H7 (cell line): ENCODE measurements at places on chromosomes 16 and 17. TPM values are rescaled to one million over a fixed set of nuclear protein-coding genes. Genes with fewer than 3 reads are reported as not detected.

DNA sequence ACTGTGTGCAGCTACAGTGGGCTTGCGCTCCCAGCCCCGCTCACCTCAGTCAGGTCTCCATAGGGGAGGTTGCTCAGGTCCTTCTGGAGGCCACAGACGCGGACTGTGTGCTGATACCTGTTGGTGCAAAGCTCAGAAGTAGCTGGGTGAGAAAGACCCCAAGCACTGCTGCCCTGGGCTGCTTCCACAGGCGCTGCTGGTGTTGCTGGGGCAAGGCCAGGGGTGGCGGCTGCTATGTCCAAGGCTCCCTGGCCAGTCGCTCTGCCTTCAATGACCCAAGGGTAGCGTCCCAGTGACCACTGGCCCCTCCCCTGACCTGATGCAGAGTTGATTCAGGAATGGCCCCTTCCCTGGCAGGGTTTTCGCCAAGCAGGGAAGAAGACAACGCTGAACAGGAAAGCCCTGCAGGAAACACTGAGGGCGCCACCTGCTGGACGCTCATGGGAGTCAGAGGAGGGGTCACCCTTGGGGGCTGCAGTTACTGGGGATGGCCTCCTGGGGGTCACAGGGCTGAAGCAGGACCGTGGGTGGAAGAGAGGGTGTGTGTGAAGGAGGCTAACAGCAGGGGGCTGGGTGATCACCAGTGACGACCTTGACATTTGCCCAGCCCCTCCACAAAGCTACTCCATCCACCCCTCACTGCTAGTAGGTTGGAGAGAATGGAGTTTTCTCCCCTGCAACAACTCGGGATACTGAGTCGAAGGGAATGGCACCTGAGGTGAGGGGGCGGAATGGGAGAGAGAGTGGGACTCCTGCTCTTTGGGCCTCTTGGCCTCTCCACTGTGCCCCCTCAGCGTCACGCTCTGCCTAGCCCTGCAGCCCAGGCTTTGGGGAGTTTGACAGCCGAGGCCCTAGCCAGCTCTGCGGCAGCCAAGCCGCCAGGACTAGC lies 38.3 kb downstream of the ABCC12 start:
- DNase-seq: peak; percentile 95

DNA sequence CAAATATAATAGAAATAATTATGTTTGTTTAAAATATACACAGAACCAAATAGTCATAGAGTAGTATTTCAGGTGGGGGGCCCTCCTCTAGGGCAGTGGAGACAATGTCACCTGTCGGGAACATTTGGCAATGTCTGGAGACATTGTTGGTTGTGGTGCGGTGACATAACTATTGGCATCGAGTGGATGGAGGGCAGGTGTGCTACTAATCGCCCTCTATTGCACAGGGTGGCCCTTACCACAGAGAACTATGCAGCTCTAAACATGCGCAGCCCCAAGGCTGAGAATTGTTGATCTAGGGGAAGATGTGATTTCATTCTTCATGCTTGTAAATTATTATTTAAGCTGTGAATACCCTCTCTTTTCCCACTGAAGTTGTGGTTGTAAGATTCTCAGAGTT lies 594.0 kb downstream of the WWOX start:
- no peak for DNase-seq

DNA sequence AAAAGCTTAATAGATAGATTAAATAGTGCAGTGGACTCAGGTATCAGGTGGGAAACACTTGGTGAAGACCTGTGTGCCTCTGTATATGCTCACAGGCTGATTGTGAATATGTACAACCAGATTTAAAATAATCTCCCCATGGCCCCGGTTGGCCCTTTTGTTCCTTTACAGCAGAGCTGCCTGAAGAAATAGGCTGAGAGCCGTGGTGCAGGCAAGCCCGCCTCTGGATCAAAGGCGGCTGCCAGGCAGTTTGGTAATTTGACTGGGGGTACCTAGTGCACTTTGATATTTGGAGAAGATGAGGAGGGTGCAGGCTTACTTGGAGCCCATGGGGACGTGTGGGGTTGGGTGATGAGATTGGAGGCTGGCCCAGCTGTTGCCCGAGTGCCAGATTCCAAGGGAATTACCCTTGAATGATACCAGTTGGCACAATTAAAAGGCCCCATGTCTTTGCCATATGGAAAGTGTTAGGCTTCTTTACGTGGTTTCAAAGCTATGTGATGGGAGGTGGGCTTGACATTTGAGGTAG lies 5.0 kb downstream of the NKD1 start:
- no peak for DNase-seq

- DNase-seq: no peak
These were observed 47.4 kb downstream of the CYB561 start for GRCh38 chr17:63398680-63399079.

- DNase-seq: no peak
These were observed 103.9 kb downstream of the SOCS1 start for GRCh38 chr16:11151885-11152629.

- DNase-seq: no peak
These were observed 50.3 kb downstream of the FOXL1 start for GRCh38 chr16:86628614-86629013.

DNA sequence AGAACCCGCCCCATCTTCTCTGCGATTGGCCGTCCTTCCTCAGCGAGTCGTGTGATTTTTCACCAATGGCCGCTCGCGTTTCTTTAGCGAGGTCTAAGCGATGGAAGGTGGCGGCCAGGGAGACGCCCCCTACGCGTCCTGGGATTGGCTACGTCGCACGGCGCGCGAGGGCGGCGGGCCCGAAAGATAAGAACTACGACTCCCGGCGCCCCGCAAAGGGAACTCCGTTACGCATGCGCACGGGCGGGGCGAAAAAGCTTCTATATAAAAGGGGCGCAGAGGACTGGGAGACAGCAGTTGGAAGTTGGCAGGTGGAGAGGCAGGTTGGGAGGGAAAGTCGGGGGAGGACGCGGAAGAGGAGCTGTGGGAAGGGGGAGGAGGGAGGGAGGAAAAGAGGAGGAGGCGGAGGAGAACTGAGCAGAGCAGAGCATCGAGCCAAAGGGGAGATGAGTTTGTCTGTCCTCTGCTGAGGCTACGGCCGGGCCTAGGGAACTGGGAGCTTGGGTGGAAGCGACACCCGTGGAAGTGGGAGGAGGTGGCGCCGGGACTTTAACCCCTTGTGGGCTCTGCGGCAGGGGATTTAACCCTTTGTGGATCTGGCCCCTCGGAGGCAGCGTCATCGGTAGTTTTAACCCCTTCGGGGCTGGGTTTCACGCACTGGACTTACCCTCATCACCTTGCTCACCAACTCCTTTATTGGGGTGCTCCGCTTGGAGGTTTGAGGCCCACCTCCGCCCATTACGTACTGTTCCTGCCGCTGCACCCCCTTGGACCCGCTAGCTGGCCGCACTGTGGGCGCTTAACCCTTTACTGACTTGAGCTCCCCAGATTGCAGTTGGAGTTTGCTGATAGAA lies at the start of gene HEXIM1:
Gene HEXIM1 (plus strand): TSS at position 293 of the 854 bp plus-strand sequence. CDS start 716 bp downstream, outside the sequence.
- DNase-seq: peak; percentile 98

DNA sequence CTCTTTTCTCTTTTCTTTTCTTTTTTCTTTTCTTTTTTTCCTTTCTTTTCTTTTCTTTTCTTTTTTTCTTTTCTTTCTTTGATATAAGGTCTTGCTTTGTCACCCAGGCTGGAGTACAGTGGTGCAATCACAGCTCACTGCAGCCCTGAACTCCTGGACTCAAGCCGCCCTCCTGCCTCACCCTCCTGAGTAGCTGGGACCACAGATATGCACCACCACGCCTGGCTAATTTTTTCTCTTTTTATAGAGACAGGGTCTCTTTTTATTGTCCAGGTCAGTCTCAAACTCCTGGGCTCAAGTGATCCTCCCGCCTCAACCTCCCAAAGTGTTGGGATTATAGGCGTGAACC lies 145.8 kb downstream of the IRX3 start:
- no peak for DNase-seq

GRCh38 chr16:9378876-9379275 lies 287.4 kb downstream of the HAPSTR1 start:
- no peak for DNase-seq

- DNase-seq: no peak
These were observed 48.1 kb downstream of the NLK start for GRCh38 chr17:28090551-28090950.

DNA sequence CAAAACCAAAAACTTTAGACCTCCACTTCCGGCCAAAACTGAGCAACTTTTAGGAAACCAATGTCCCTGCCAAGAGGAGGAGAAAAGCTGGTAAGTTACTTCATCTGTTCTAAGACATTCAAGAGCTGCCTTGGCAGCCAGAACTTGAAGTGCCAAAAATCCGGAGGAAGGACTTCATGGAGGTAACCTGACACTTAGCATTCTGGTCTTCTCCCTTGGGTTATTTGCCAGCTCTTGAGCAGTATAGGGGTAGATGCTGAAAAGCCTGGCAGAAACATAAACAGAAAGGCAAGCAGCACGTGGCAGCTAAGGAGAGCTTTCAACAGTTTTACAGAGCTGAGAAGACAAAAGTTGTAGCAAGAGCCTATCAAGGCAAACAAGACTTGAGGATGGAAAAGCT lies 53.2 kb downstream of the CDYL2 start:
- DNase-seq: peak; percentile 37

GRCh38 chr16:17301593-17302135 lies 169.1 kb downstream of the XYLT1 start:
- DNase-seq: no peak

GRCh38 chr17:80859002-80859941 lies 132.4 kb upstream of the CHMP6 start:
- peak; percentile 89 for DNase-seq

- no peak for DNase-seq
These were observed 443.3 kb downstream of the UTP18 start for GRCh38 chr17:51703361-51704341.

GRCh38 chr17:66468241-66469087 lies 166.1 kb downstream of the PRKCA start:
- DNase-seq: no peak

DNA sequence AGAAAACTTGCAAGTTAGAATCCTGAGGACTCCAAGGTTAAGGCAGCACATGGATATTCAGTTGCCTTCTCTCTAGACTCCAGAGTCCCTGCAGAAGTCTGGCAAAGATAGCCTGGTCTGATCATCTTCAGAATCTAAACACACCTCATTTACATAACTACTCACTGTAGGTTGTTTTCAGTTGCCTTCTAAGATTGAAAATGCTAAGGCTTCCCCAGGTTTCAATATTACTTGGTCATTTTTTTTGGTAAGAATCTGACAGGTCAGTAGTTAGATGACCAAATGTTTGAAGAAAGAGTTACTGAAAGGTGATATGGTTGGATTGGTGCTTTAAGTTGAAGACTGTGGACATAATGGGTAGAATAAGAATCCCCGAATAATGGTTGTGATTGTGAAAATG lies 205.4 kb upstream of the KCNJ16 start:
- DNase-seq: no peak

DNA sequence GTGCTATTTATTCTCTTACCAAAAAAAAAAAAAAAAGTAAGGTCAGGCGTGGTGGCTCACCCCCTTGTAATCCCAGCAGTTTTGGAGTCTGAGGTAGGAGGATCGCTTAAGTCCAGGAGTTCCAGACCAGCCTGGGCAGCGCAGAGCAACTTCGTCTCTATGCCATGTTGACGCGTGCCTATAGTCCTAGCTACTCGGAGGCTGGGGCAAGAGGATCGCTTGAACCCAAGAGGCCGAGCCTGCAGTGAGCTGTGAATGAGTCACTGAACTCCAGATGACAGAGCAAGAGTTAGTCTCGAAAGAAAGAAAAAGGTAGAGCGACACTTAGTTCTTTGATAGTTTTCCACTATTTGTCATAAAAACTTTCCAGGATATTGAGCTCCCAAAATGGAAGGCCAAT lies 1.4 kb upstream of the TENT4B start:
- DNase-seq: no peak

- DNase-seq: no peak
These were observed 234.4 kb downstream of the IRF8 start for GRCh38 chr16:86133377-86133776.

DNA sequence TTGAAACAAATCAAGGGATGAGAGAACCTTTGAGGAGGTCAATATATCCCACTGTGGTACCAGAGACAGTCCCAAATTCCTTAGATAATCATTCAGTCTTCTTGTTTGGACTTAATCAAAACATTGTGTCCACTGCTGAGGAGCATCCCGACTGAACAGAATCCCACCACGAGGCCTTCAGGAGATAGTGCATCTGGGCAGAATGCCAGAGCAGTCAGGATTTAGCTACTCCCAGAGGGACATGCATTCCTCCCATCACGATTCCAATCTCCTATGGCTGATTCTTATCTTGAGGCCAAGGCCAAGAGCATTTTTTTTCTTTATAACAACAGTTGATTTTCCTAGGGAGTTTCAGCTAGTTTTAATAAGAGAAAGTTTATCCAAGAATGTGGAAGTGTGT lies 87.4 kb upstream of the COX10 start:
- DNase-seq: no peak

GRCh38 chr16:27226976-27227705 lies 23.8 kb downstream of the KDM8 start:
- DNase-seq: peak; percentile 21

DNA sequence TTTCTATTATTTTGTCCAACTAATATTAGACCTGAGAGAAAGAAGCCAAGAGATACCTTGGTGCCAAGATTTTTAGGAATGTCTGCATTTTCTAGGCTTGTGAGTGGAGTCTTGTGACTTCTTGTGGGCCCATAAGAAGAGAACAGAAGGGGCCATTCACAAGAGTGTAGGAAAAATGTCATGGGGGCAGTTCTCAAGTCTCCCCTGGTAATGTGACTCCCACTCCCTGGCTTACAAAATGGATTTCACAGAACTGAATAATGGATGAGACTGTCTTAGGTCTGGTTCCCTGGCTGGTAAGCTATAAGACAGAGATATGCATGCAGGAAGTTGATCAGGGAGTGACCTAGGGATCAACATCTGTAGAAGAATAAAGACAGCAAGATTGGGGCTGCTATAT lies 181.3 kb downstream of the CBLN1 start:
- no peak for DNase-seq

- DNase-seq: no peak
These were observed 39.4 kb downstream of the SLC47A1 start for GRCh38 chr17:19573075-19573474.

GRCh38 chr17:48981927-48982539 lies 13.6 kb upstream of the GIP start:
- no peak for DNase-seq

GRCh38 chr16:63323055-63323454 lies 1286.8 kb upstream of the CDH8 start:
- no peak for DNase-seq

- no peak for DNase-seq
These were observed 51.0 kb downstream of the CNOT1 start for GRCh38 chr16:58578642-58579041.

GRCh38 chr16:67964477-67965131 lies 3.8 kb downstream of the SLC12A4 start:
- no peak for DNase-seq

CCL14 gene
- total RNA-seq: not detected in 2 replicates

ZG16 gene
- not detected in 2 replicates for total RNA-seq

DYNLL2 gene
- 10.2 and 10.5 TPM in 2 replicates for total RNA-seq

RNF227 gene
- total RNA-seq: 0.17 and 2.0 TPM in 2 replicates

IL17C gene
- 0.14 and 0.30 TPM in 2 replicates for total RNA-seq

ARL2BP gene
- 27.7 and 28.3 TPM in 2 replicates for total RNA-seq

FADS6 gene
- 0.52 TPM in 1 of 2 replicates, not detected in the other for total RNA-seq

KRTAP9-4 gene
- total RNA-seq: not detected in 2 replicates

COPS3 gene
- total RNA-seq: 106 and 125 TPM in 2 replicates

CDH13 gene
- 0.78 and 0.80 TPM in 2 replicates for total RNA-seq

HOXB6 gene
- not detected in 2 replicates for total RNA-seq

DBF4B gene
- total RNA-seq: 21.0 and 30.4 TPM in 2 replicates

TMIGD1 gene
- total RNA-seq: not detected in 2 replicates

KCTD19 gene
- total RNA-seq: 0.89 and 2.1 TPM in 2 replicates
